ENCODE measurements at places on chromosomes 11 and 22.

DNA sequence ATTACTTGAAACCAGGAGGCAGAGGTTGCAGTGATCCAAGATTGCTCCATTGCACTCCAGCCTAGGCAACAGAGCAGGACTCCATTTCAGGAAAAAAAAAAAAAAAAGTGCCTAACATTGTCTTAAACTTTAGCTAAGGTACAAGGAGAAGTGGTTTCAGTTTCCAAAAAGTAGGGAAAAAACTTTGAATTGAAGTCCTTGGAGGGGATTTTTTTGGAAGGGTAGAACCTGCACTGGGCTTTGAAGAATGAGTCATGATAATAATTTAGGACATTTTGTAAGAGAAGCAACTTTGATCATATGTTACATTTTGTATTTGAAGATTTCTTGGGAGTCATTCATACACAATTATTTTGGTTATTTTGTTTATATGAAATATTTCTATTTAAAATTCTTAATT lies 31.8 kb upstream of the HIPK3 start:
- no peak for DNase-seq

GRCh38 chr11:111531136-111531535 lies 9.4 kb upstream of the LAYN start:
- DNase-seq, result no peak

DNA sequence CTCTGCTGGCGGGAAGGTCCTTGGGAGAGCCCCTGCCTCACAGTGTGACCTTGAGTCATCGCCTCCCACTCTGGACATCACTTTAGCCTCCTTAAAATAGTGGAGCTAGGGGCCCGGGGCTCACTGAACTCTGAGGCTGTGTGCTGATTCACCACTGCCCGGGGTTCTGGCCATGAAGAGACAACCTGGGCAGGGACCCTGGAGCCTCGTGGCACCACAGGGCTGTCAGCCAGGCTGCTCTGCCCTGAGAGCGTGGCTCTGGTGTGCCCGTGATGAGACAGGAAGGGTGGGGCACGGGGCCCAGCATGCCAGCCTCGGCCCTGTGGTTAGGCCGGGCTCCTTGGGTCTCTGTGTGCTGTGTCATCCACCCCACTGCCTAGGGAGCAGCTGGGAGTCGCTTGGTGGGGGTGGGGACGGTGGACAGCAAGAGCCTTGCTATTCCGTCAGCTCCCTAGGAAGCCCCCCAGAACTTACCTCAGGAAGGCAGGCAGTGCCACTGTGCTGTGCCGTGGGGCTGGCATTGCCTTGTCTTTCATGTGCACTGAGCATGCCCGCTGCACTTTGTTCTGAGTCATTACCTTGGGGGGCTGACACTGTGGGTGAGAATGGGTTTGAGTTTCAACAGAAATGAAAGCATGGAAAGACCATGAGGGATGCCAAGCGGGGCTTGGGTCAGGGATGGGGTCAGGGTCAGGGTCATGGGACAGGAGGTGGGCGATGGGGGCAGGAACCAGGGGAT lies 31.7 kb downstream of the TPCN2 start:
- no peak for DNase-seq

DNA sequence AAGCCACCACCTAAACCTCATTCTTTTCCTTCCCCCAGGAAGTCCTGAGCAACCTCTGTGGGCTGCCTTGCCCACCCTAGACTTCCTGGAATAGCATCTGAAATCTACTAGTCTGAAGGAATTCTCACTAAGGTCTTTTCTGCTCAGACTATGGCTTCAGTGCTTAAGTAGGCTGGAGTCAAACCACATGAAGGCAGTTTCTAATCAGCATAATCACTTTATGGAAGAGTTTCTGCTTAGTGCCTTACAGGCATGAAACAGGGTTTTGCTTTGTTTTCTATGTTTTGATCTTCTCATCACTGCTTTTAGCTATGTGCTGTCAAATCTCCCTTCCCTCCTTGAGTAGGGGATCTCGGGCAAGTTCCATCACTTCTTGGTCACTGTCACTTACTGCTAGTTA lies 117.7 kb downstream of the WT1 start:
- no peak for DNase-seq

- no peak for DNase-seq
Measured at GRCh38 chr22:26624803-26625202, 3.0 kb downstream of the CRYBA4 start.
